ENCODE measurements at places on chromosomes 16 and 17. TPM values are rescaled to one million over a fixed set of nuclear protein-coding genes. Genes with fewer than 3 reads are reported as not detected.
A peak's percentile ranks its signal among the peaks of the same experiment; 100 is the strongest.

GRCh38 chr16:77951788-77952187 lies 70.6 kb upstream of the CLEC3A start:
- H3K4me1 ChIP-seq: no peaks in the 10 kb centered on the region
- H3K27ac ChIP-seq: no peak overlapping the region
- H3K36me3 ChIP-seq: no peaks in the 10 kb centered on the region
- H3K27me3 ChIP-seq: peaks cover 12% of the 10 kb centered on the region

DNA sequence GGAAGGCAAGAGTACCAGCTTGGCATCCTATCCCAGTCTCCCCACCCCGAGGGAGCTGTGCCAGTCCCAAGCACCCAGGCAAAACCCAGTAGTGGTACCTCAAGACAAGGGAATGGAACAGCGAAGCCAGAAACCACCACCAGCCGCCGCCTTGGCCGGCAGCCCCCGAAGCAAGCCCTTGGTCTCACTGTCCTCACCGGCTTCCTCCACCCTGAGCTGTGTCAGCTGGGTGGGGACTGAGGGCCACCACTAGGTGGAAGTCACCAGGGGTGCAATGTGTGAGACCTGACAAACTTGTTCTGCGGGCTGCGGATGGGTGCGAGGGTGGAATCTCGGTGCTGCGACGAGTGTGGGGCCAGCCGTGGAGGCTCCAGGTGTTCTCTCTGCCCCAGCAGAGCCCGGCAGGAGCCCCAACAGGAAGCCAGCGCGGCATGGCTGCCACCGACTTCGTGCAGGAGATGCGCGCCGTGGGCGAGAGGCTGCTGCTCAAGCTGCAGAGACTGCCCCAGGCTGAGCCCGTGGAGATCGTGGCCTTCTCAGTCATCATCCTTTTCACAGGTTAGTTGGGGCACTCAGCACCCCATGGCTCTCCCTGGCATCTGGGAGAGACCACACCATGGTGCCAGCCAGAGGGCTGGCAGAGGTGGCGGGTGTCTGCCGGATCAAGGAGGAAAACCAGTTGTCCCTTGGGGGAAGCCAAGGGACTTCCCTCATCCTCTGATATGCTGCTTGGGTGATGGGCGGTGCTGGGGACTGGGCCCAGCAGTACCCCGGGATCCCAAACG lies 6.7 kb downstream of the SMIM5 start:
- peak overlapping the region; percentile 75 for H3K27ac ChIP-seq
- H3K27me3 ChIP-seq: no peaks in the 10 kb centered on the region

- no peaks in the 10 kb centered on the region for H3K36me3 ChIP-seq
- no peaks in the 10 kb centered on the region for H3K27me3 ChIP-seq
- no peak for DNase-seq
- H3K27ac ChIP-seq: no peak overlapping the region
- no peak overlapping the region for H3K4me3 ChIP-seq
Observed at GRCh38 chr16:2056077-2056476, 8.3 kb downstream of the TSC2 start.

GRCh38 chr17:69246726-69247375 lies 18.2 kb upstream of the ABCA10 start:
- no peak overlapping the region for H3K4me3 ChIP-seq
- no peak overlapping the region for H3K27ac ChIP-seq
- H3K27me3 ChIP-seq: no peaks in the 10 kb centered on the region
- no peaks in the 10 kb centered on the region for H3K36me3 ChIP-seq

DNA sequence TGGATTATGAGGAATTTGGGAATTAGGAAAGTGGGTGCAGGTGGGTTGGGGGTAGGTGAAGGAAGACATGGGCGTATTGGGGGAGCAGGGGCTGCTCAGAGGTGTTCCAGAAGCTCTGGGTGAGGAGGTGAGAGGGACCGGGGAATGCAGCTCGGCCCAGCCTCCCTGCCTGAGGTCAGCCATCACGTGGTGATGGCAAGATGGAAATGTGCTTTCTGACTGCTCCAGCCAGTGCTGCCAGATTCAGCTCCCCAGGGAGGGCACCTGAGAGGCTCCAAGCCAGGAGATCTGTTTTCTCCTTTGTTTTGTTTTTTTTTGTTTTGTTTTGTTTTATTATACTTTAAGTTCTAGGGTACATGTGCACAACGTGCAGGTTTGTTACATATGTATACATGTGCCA lies 35.2 kb upstream of the STH start:
- no peak overlapping the region for H3K4me3 ChIP-seq
- no peak for DNase-seq
- no peak overlapping the region for H3K27ac ChIP-seq
- H3K27me3 ChIP-seq: no peaks in the 10 kb centered on the region
- no peaks in the 10 kb centered on the region for H3K36me3 ChIP-seq

KRTAP4-3 gene
- total RNA-seq: not detected

DNA sequence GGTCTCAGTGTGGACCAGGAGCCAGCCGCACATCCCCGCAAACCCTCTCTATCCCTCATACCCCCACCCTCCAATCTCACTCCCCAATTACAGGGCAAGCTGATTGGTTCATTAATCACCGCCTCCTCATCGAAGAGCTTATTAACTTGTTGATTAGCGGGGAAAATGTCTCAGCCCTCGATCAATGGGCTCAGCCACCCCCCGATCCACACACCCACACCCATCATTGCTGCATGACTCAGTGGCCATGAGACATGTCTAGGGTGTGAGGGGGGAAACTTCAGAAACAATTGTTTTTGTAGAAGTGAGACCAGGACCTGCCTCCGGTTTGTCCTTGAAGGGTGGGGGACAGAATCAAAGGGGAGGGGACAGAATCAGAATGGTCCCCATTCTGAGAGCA lies 2.5 kb upstream of the PYY start:
- H3K27ac ChIP-seq: no peak overlapping the region
- H3K4me3 ChIP-seq: no peak overlapping the region
- no peaks in the 10 kb centered on the region for H3K36me3 ChIP-seq

KIF18B gene
- total RNA-seq: 0.15 TPM

LGALS9 gene
- total RNA-seq: 58.1 TPM

GRCh38 chr16:19071811-19072777 lies 4.7 kb downstream of the COQ7 start:
- DNase-seq: peak; percentile 63
- no peak overlapping the region for H3K4me3 ChIP-seq
- H3K36me3 ChIP-seq: no peaks in the 10 kb centered on the region
- no peaks in the 10 kb centered on the region for H3K27me3 ChIP-seq
- H3K4me1 ChIP-seq: no peaks in the 10 kb centered on the region
- H3K27ac ChIP-seq: no peak overlapping the region

HNF1B gene
- not detected for total RNA-seq

GRCh38 chr16:8346294-8346693 lies 244.0 kb downstream of the TMEM114 start:
- DNase-seq: no peak
- H3K4me3 ChIP-seq: no peak overlapping the region
- H3K27ac ChIP-seq: no peak overlapping the region
- H3K27me3 ChIP-seq: no peaks in the 10 kb centered on the region
- no peaks in the 10 kb centered on the region for H3K36me3 ChIP-seq

DNA sequence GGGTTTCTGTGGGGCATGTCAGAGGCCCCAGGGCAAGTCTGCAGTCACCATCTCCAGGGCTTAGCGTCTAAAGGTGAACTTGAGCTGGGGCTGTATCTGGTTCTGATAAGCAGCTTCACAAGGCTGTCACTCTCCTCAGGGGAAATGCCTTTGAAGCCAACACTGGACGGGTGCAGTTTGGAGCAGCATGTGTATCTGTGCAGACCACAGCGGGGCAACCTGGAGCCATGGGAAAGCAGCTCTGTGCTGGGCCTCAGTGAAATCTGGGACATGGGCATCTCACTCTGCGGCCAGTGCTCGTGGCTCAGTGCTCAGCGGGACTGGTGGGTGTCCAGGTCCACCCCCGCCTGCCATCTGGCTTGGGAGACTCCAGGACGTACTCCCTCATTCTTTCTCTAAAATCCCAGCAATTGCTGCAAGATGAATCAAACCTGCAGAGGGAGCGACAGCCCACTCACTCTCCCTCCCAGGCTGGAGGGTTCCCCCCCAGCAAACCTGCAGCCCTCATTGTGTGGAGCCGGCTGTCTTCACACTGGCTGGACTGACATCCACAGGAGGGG lies 63.5 kb downstream of the PRMT7 start:
- H3K36me3 ChIP-seq: no peaks in the 10 kb centered on the region
- H3K27ac ChIP-seq: no peak overlapping the region
- DNase-seq: no peak
- no peak overlapping the region for H3K4me3 ChIP-seq
- no peaks in the 10 kb centered on the region for H3K4me1 ChIP-seq

DNA sequence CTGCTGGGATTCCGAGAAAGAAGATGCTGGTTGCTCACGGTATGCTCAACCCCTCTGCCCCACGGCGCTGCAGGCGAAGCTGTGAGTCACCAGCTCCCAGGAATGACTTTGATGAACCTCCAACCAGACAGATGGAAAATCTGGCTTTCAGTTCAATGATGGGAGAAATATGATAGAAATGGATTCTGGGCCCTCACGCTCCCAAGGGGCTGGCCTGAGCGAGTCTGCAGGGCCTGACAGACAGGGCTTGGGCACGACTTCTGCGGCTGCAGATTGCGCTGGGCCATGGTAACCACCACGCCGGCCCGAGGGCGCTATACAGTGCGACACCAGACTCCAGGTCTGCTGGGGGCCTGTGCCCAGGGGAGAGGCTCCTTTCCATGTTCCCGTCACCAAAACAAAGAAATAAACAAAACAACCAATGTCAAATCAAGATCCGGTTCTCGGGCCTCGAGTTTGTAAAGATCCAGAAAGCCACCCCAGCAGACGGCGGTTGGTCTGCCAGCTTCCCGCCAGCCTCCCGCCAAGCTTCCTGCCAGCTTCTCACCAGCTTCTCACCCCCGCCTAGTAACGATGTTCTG lies 11.1 kb upstream of the ABR start:
- no peaks in the 10 kb centered on the region for H3K36me3 ChIP-seq
- H3K27me3 ChIP-seq: no peaks in the 10 kb centered on the region
- no peak overlapping the region for H3K4me3 ChIP-seq
- H3K4me1 ChIP-seq: no peaks in the 10 kb centered on the region

DNA sequence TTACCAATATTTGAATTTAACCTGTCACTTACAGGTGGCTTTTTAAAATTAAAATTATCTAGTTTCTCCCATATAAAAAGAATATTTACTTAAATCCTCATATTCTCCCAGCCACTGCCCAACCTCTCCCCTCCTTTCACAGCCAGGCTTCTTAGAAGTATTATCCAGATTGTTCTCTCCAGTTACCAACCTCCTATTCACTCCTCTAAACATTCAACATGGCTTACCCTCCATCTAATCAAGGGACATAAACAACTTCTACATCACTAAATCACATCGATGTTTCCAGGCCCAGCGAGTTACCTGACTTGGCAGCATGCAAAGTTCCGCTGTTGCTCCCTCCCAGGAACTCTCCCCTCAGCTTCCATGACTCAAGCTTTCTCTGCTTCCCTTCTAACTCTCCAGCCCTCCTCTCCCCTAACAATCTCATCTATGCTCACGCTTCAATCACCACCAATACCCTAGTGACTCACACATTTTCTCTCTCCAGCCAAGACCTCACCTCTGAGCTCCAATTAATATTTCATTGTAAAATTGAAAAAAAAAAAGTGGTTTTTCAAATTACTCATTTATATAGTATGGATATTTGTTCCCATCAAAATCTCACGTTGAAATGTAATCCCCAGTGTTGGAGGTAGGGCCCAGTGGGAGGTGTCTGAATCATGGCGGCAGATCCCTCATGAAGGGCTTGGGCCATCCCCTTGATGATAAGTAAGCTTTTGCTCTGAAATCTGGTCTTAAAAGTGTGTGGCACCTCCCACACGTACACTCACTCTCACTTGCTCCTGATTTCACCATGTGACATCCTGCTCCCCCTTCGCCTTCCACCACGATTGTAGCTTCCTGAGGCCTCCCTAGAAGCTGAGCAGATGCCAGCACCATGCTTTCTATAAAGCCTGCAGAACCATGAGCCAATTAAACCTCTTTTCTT lies 88.5 kb downstream of the HELZ start:
- H3K27me3 ChIP-seq: no peaks in the 10 kb centered on the region
- H3K4me1 ChIP-seq: no peaks in the 10 kb centered on the region
- DNase-seq: no peak
- no peak overlapping the region for H3K27ac ChIP-seq
- no peaks in the 10 kb centered on the region for H3K36me3 ChIP-seq

GRCh38 chr16:48291303-48291702 lies 44.0 kb upstream of the ABCC11 start:
- no peaks in the 10 kb centered on the region for H3K27me3 ChIP-seq
- H3K4me1 ChIP-seq: no peaks in the 10 kb centered on the region
- DNase-seq: no peak
- no peak overlapping the region for H3K4me3 ChIP-seq
- peaks cover 7% of the 10 kb centered on the region for H3K36me3 ChIP-seq
- H3K27ac ChIP-seq: no peak overlapping the region

KCNH4 gene
- under 0.01 TPM for total RNA-seq

DNA sequence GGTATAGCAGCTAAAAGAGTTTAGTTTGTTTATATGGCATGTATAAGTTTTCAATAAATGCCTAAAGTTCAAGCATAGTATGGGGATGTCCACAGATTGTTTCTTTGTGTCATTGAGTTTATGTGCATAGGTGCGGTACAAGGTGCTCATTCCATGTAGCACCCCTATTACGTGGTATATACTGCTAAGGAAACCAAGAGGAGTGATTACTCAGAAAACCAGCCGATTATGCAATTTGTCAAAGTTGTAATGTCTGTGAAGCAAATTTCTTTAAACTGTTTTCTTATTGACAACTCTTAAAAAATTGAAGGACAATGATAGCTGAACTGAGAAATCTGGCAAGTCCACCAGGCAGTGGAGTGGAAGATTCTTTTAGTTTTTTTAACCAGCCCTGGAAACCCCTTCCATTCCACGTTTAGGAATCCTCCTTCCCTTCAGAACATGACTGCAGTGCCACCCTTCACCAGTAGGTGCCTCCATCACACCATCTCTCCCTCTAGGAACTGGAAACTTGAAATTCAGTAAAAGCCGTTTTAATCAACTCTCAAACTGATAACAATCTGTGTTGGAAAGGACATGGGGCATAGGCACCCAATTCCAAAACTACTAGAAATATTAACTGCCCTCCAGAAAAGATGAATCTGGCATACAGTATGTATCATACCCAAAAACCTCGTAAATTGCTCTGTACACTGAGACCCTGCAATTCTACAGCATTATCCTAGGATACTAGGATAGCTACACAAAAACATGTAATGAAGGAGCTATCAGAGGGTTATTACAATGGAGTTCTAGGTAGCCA lies 43.5 kb downstream of the REXO5 start:
- H3K4me1 ChIP-seq: peaks cover 4% of the 10 kb centered on the region
- H3K36me3 ChIP-seq: no peaks in the 10 kb centered on the region
- peak overlapping the region; percentile 81 for H3K27ac ChIP-seq
- DNase-seq: peak; percentile 57
- H3K4me3 ChIP-seq: no peak overlapping the region

DNA sequence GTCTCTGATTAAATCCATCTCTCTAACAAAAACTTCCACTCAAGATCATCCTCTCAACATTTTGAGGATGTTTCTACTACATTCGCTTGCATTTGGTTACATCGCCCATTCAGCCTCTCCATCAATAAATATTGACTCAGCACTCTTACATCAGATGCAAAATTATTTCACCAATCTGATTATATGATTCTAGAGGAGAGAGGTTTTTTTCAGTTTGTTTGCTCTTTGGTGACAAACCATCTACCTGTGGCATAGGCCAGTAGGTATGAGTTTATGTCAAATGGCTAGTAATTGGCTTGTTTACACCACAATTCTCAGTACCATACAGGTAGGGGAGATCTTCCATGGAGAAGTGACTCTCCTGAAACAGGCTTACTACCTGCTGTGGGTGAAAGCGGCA lies 52.3 kb downstream of the TOX3 start:
- no peak overlapping the region for H3K4me3 ChIP-seq
- no peaks in the 10 kb centered on the region for H3K36me3 ChIP-seq
- H3K27ac ChIP-seq: no peak overlapping the region
- H3K4me1 ChIP-seq: no peaks in the 10 kb centered on the region
- DNase-seq: no peak

RRAD gene
- 8.0 TPM for total RNA-seq

KLHL11 gene
- total RNA-seq: 25.1 TPM

All from breast epithelium (tissue), 4 donors.